ENCODE measurements at places on chromosomes 4 and X.

- DNase-seq, result no peak
These were observed 10.5 kb downstream of the ARL13A start for GRCh38 chrX:100979881-100980607.

DNA sequence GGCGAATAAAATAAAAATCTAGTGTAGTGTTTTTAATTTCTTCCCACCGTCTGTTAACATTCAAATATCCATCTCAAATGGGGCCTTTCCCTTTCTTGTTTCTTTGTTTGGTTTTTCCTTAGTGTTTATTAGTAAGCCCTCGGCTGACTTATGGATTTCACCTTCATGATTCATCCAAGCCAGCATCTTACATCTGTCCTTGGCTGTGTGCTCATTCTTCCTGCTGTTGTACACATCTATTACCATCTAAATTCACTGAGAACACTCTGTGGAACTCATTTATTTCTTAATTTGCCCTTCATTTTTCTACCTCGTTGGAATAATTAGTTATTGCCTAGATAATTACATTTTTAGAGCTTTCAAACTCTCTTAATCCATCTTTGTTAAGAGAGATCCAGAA lies 84.9 kb downstream of the SPCS3 start:
- no peak for DNase-seq

GRCh38 chr4:186621959-186622553 lies 66.7 kb upstream of the MTNR1A start:
- no peak for DNase-seq

- DNase-seq, result no peak
These were observed 110.4 kb upstream of the EDNRA start for GRCh38 chr4:147370473-147370872.
